ENCODE measurements at places on chromosomes 6 and 20.

- no peak for DNase-seq
Observed at GRCh38 chr20:14667226-14667625, 329.8 kb upstream of the FLRT3 start.

DNA sequence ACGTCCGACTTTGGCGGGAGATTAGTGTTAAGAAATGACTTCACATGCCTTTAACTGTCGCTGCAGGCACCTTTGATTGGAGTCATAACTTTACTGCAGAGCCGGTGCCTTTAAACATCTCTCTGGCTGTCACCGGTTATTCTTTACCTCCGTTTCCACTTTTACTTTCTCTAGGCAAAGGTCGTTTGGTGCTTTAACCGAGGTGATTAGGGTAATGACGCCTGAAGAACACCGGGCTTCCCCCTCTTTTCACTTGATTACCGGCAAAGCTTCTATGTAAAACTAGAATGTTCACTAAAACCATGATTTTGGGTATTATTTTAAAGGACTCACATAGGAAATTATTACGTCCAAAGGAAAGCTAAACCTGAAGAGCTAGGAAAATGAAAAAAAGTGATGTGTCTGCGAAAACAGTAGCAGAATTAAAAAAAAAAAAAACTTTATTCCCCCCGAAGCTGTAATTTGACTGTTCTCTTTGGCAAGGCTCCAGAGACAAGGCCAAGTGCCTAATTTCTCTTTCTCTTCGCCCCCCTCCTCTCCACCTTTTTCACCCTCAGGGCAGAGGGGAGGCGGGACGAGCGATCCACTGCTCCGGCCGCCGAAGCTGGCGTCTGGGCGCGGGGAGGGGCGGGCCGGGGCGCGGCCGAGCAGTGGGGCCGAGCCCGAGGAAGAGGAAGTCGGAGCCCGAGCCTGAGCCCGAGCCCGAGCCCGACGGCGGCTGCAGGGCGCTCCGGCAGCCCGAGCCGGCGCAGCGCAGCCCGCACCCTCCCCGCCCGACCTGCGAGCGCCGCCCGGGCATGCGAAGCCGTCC, at the start of gene PLEKHG1:
PLEKHG1 (plus strand) TSS at position 687 of the 811 bp plus-strand sequence. CDS start 133,797 bp downstream, outside the sequence.
- peak; percentile 77 for DNase-seq

DNA sequence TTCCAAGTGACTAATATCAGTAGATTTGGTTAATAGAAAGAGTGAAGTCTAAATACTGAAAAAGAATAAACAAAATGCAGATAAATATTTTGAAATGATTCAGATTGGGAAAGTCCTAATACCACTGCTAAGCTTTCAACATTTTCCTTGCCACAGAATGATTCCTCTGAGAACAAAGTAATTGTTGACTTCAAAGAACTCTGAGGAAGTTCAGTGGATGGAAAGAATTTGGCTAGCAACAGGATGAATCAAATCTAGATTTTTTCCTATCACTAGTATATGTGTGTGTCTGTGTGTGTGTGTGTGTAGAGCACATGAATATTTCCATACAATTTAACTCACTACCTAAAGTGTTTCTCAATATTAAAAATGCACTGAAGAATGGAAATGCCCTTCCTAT, 107.9 kb upstream of the PREP start:
- DNase-seq, result no peak

GRCh38 chr20:38032585-38033329, 499 bp downstream of the TTI1 start:
- peak; percentile 81 for DNase-seq

- no peak for DNase-seq
Observed at GRCh38 chr6:127791779-127792528, 108.9 kb downstream of the THEMIS start.

DNA sequence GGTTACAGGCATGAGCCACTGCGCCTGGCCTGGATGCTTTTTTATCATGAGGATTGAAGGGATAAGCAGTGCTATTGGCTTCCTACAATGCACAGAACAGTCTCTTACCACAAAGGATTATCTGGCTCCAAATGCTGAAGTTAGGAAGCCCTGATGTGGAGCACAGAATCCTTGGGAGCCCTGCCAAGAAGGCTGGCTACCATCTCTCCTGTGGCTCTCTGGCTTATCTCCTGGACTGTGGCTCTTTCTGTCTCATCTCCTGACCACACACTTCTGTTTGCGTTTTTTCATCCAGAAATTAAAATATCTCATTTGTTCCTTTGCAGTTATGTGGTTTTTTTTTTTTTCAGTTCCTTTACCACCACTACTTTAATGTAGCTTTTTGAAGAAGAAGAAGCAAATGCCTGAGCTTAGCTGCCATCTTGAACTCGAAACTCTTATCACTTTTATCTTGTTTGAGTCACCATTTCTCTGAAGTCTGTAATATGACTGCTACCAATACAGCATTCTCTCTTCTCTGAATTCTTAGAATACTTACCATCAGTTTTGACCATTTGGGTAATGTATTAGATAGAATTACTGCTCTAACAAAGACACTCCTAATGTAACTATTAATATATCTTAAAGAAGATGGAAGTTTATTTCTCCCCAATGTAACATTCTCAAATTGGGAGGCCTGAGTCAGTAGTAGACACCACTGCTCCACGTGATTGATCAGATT, 1044.7 kb downstream of the KIF16B start:
- DNase-seq, result no peak

DNA sequence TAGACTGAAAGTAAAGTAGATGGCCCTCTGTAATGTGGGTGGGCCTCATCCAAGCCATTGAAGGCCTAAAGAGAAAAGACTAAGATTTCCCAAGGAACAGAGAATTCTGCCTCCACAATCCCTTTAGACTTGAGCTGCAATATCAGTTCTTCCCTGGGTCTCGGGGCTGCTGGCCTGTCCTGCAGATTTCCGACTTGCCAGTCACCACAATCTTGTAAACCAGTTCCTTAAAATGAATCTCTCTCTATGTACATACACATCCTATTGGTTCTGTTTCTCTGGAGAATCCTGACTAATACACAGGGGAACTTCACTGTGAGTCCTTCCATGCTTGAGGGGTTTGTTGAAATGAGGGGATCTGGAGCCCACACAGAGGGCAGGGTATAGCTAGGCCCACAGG, 12.9 kb downstream of the CCDC170 start:
- no peak for DNase-seq

DNA sequence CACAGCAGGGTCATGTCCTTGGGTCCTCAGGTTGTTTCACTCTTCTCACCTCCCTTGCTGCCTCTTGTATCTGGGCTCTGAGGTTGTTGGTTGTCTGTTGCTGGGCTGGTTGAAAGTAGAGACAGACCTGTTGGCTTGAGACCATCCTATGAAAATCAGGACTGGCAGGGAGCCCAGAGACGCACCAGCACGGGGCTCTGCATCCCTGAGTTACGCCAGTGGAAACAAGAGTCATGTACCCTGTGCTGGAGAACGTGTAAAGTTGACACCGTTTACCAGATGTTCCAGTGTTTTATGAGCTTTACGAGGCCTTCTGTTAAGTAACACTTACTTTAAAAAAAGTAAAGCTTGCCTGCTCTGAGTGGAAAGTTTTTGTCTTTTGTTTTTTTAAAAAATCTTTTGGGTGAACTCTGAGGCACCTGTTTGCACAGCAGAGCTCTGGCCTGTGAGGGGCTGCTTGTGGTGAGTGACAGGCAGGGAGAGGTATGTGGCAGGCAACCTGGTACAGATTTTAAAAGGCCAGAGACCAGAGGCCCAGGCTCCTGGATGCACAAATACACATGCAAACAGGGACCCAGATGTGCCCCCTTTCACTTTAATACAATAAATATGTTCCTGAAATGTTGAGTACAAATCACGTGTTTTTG, 260.0 kb upstream of the SUPT3H start:
- no peak for DNase-seq

DNA sequence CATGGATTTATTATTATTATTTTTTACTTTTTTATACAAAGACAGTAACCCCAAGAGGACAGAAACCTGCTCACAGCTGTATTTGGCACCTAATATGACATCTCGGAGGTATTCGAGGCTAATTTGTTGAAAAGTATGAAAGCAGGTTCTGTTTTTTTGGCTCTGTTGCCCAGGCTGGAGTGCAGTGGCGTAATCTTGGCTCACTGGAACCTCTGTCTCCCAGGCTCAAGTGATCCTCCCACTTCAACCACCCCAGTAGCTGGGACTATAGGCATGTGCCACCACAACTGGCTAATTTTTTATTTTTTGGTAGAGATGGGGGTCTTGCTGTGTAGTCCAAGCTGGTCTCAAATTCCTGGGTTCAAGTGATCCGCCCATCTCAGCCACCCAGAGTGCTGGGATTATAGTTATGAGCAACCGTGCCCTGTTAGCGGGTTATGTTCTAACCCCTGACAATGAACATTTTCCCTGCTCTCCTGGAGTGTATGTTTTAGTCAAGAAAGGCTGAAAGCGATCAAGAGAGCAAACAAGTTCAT, 53.7 kb upstream of the ZNF217 start:
- DNase-seq, result no peak

GRCh38 chr20:38426006-38426897, 8.9 kb downstream of the SNHG17 start:
- DNase-seq, result no peak

GRCh38 chr6:63714091-63714490, 78.5 kb downstream of the PHF3 start:
- no peak for DNase-seq

DNA sequence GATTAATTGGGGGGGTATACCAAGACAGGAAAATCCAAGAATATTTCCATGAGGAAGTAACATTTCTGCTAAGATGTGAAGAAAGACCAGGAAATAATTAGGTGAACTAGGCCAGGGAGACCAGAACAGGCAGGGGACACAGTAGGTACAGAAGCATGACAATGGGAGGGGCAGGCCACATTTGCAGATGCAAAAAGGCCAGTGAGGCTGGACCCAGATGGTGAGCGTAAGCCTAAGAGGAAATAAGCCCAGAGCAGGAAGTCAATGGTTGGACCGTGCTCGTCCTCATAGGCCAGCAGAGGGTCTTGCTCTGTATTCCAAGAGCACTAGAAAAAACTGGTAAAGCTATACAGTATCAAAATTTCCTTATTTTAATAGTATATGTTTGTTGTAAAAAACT, 9.4 kb downstream of the CEP162 start:
- no peak for DNase-seq

GRCh38 chr20:39268981-39269461, 306.9 kb downstream of the DHX35 start:
- DNase-seq, result peak; percentile 61

GRCh38 chr6:125222531-125223455, 69.2 kb downstream of the TPD52L1 start:
- DNase-seq, result no peak

GRCh38 chr20:63736893-63737694, 630 bp downstream of the LIME1 start:
- peak; percentile 86 for DNase-seq

DNA sequence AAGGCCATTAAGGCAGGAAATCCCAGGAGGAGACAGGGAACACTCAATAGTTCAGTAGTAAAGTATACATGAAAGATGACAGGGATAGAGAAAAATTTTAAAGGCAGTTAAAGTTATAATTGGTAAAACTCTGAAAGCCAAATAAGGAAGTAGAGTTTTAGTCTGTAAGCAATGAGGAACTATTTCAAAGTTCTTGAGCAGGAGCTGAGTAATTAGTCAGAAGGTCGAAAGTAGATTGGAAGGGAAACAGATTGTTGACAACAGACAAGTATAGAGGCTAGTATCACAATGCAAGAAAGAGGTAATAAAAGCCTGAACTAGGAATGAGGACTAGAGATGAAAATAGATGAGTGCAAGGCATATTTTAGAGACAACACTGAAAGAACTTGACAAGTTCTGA, 150.3 kb downstream of the CDK19 start:
- no peak for DNase-seq

DNA sequence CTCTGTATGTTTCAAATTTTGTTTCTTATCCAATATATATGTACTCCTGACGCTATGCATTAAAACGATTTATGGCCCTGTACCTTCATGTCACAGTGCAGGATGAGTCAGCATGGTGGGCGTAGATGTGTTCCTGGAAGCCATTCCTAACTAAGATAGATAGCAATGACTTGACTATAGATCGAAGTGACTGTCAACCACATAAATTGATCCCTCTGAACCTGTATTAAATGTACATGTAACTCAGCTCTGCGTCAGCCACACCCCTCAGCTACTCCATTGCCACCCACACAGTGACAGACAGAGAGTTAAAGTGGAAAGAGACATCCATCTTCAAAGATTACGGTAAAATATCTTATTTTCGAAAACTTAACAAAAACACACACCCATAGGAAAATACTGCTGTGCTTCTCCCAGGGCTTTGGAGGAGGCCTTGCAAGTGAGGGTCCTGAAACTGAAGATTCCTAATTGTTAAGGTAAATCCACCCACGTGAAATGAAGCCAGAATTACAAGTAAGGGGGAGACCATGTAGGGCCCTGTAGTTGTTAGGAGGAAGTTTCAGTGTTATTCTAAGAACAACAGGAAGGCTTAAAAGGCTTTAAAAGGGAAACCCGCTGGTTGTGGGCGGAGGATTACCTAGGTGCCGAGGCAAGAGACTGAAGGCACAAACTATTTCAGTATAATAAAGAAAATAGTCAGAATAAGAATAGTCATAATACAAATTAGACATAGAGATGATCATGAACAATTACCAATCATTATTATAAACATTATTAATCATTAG, 10.3 kb upstream of the RAD21L1 start:
- DNase-seq, result peak; percentile 55

DNA sequence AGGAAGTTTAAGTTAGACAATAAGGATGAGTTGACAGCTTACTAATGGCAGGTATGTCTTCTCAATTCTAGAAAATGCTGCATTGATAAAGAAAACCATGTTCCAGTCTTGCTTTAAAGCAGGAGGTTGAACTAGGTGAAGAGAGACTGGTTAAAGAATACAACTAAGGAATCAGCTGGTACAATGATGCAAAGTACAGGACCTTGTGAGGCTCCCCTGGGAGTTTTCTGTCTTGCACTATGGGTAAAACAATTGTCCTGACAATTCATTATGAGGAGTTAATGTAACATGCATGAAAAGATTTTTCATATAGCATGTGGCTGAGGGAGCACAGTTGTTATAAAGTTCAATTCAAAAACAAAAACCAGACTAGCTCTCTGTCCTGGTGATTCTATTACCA, 157.2 kb downstream of the BMP2 start:
- DNase-seq, result no peak

DNA sequence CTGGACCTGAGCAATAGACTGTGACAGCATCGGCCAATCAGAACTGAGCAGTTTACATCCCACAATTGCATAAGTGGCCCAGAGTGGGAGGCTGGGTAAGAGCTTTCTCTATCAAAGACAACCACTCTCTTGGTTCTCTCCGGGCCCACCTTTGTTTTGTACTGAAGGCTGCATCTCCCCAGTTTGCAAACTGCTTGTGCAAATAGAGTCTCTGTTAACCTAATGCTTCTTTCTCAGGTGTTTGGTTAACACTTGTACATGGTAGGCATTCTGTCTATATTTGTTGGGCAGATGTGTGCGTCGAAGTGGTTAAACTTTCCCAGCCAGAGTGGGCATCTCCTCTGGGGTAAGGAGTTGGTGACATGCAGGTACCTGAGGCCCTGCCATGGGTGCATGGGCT, 177.1 kb downstream of the CDH26 start:
- no peak for DNase-seq
